Occipital lobe (tissue), 3 donors: ENCODE measurements at places on chromosomes 5 and 9. TPM values are rescaled to one million over a fixed set of nuclear protein-coding genes. Genes with fewer than 3 reads are reported as not detected.

The MYOZ3 gene
- 1.7 TPM for total RNA-seq

The PRKAA1 gene
- 74.1 TPM for total RNA-seq

The ANKRD34B gene
- 0.16 TPM for total RNA-seq

The SLC45A2 gene
- total RNA-seq = 0.16 TPM

The TLX3 gene
- total RNA-seq = not detected

The PIP5KL1 gene
- total RNA-seq = 1.4 TPM

The C5orf15 gene
- 56.3 TPM for total RNA-seq

The FBP1 gene
- total RNA-seq = not detected

The COL15A1 gene
- total RNA-seq = 12.5 TPM
